ENCODE measurements at places on chromosomes 2 and 18.

DNA sequence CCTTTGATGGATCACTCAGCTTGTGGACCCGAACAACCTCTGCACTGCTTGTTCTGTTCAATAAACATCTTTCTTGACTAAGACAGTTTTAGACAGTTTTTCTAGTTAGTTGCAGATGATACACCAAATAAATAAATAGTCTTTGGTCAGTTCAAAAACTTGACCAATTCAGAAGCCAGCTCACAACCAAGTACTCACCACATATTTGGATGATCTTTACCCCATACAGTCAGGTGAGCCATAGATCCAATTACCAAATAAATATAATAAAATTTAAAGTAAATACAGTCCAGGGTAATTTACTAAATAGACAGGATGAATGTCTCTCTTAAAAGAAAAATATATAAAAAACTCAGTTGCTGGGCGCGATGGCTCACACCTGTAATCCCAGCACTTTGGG, 18.2 kb downstream of the SCN3A start:
- no peak for DNase-seq

DNA sequence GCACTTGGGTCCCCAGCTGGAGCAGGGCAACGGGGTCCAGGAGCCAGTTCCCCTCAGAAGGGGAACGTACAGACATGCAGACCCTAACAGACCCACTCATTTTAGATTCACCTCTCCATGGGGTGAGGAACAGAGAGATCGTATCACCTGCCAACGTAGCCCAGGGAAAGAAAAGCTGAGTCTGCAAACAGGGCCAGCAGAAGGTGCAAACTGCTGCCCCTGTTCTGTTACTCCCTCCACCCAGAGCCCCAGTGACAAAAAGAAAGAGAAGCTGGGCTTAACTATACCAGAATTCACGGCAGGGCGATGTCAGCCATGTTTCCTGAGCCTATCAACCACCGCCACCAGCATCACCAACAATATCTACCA, 817 bp upstream of the HS1BP3 start:
- DNase-seq: no peak

DNA sequence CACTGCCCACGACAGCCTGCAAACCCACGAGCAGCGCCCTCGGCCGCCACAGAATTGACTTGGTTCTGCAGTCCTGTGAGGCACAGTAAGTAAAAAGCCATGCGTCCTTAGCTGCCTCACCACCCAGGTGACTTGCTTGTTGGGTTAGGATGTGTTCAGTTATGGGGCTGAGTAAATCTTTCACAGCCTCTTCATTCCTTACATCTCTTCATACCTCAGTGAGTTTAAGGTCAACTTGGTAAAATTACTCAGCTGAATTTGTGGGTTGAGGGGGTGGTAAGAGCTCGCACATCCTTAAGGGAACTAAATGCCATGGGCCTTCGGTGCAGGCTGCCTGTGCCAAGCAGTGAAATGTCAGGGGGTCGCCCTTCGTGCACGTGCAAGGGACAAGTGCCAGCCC, 165.2 kb upstream of the ALKAL2 start:
- DNase-seq: no peak

- no peak for DNase-seq
Observed at GRCh38 chr2:106827158-106827557, 58.8 kb downstream of the ST6GAL2 start.

DNA sequence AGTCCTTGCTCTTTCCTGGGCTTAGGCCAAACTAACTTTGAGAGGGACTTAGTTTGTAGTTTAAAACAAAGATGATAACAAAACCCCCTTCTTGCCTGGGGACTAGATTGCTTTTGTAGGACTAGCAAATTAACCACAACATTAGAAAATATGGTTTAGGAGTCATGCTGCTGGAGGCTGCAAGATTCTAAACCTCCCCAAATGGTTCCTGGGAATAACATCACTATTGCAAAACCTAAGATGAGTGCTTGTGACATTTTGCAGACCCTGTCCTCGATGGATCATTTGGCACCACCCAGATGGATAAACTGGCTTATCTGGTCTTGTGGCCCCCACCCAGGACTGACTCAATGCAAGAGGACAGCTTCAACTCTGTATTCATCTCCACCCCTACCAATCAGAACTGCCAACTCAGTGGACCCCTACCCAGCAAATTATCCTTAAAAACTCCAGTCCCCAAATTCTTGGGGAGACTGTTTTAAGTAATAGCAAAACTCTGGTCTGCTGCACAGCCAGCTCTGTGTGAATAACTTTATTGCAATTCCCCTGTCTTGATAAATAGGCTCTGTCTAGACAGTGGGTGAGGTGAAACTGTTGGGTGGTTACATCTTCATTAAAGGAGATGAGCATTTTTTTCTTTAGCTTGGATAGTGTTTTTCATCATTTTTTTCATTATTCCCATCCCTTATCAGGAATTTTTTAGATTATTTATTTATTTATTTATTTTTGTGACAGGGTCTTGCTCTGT, 58.9 kb downstream of the SPTBN1 start:
- no peak for DNase-seq

DNA sequence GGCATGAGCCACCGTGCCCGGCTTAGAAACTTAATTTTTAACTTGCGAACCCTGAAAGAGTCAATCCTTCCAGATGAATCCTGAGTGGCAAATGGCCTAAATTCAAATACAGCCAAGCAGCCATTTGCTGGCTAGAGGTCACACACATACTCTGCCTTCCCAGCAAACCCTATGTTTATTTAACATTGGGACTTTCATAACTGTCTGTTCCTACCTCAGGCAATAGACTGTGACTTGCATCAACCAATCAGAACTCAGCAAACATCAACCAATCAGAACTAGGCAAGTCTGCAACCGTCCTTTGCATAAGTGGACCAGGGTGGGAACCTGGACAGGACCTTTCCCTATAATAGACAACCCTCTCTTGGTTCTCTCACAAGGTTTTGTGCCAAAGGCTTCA, 127.5 kb downstream of the DTNB start:
- no peak for DNase-seq

DNA sequence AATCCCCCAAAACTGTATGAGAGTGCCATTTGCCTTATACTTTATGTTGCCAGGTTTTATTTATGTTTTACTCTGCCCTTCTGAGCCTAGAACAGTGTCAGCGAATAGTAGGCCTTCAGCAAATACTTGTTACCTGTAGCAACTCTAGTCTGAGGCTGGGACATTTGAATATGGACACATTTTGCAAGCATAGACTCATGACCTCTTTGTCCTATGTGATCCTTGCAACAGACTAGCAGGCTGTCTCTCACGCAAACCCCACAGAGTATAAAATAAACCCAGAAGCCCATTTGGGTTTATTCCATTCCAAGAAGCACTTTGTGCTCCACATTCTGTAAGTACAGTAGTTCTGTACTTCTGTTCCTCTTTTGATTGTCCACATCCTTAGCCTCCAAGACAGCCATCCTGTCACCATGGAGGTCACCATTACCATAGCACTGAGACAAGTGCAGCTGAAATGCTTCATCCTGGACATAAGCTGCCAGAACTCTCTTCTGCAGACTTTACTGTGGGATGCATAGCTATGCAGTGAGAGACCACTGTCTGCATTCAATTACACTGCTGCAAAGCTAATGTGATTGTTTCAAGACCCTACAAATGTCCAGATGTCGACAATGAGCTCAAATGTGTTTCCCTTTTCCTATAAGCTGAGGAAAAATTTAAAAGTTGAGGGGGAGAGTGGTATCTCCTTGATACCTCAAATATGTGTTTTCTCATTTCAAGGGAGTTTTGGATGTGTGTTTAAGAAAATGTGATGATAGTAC, 425.7 kb downstream of the PID1 start:
- no peak for DNase-seq

- DNase-seq: no peak
Observed at GRCh38 chr2:43490252-43490786, 105.5 kb downstream of the THADA start.

DNA sequence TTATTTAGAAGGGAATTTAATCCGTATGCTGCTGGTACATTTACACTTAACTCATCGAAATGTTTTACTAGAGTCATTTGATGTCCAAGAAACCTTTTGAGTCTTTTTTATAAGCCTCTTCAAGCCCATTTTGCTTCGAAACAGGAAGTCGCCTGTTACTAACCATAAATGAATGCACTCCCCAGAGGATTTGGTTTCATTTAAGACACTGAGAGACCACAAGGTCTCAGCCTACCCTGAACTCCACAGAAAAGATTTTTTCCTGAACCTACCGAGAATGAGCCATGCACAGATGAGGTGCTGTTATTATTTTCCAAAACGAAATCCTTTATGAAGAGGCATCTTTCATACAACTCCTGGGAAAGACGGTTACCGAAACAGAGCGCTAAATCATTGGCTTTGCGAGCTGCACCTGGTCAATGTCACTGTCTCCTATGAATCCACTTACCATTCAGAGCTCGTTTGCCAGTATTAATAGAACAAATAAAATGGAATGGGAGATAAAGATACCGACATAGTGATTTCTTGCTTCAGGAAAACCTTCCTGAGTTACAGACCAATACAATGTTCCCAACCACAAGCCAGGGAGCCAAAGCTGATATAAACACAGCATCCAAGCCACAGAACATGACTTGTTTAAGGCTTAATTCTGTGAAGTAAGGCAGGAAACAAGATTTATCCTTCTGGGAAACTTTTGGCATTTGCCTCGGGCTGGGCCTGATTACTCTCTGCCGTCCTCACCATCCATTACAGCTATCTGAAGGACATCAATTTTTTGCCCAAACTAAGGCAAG, 382.1 kb downstream of the OSR1 start:
- no peak for DNase-seq

DNA sequence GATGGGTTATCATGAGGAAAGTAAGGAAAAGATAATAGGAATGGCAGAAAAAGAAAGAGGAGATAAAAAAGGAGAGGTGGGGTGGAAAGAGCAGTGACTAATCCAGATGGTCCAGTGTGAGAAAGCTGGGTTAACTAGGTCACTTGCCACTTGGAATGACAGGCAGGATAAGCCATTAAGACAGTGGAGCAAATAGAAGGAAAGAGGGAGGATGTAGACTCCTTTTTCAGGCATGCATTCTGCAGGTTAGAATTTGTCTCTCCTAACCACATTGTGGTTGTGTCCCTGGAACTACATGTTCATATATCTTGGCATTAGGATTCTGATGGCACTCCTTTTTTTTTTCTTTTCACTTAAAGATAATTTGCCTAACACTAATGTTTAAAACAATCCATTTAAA, 13.4 kb upstream of the NEMP2 start:
- DNase-seq: no peak

DNA sequence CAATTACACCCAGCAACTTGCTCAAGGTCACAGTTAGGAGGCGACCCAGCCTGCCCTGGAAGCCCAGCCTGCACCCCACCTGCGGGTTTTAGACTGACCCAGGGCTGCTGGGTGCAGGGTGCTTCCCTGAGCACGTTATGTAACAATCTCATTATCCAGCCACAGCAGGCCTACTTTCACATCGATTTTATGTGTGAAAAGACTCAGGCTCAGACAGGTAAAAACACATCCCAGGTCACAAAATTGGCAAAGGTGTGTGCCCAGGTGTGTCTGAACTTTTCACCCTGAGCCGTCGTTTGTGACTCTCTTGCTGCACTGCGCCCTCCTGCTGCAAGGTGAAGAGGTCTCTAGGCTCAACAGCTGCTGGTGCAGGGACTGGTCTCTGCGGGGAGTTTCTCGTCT, 668.2 kb upstream of the HS6ST1 start:
- DNase-seq: no peak

DNA sequence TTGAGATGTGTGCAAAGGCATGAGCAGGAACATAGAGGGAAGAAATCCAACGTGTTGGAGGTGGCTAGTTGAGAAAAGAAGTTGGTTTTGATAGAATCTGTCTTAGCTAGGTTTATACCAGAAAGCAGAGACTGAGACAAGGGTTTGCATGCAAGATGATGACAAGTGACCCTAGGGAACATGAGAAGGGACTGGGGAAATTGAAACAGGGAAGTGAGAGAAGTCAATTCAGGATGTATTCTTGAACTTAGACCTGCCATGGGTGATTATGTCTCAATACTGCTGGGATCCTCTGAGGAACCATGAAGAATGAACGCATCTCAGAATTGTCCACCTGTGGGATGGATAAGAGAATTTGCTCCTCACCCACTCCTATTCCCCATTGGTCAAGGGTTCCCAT, 20.5 kb downstream of the IL36A start:
- DNase-seq: no peak

DNA sequence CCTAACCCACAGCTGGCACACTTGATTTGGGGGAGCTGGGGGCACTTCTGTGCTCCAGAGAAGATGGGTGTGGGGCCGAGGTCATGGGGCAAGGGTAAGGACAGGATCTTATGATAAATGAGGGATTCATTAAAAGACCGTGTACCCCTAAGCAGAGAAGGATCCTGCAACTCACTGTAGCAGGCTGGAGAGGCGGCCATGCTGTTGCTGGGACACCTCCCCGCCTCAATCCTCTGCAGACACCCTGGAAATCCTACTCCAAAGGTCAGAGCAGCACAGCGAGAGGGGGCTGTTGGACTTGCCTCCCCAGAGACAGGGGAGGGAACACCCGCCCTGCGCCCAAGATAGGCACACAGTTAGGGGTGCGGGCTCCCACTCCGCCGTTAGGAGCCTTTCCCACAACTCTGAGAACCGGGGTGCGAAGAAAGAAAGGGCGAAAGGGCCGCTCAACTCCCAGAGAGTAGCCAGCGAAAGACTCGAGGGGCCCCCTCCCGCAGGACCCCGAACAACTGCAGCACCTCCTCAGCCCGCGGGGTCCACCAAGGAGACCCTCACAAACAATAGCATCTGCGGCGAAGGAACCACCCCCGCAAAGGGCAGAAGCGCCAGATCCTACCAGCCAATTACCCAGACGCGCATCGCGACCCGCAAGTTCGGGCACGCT, 1.4 kb downstream of the PARD6G start:
- no peak for DNase-seq

- DNase-seq: peak; percentile 46
Observed at GRCh38 chr2:152627351-152627957, 89.8 kb downstream of the PRPF40A start.

DNA sequence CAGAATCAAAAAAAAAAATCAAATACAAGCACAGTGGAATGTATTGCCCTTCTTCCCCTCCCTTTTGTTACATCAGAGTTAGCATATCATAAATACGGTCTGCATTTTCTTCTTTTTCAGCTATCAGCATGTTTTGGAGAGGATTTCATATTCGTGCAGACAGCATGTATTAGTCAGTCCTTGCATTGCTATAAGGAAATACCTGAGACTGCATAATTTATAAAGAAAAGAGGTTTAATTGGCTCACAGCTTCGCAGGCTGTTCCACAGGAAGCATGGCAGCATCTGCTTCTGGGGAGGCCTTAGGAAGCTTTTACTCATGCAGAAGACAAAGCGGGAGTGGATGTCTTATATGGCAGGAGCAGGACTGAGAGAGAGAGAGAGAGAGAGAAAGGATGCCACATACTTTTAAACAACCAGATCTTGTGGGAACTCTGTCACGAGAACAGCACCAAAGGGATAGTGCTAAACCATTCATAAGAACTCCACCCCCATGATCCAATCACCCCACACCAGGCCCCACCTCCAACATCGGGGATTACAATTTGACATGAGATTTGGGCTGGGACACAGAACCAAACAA, 8.9 kb downstream of the IL1B start:
- DNase-seq: no peak

- DNase-seq: no peak
Observed at GRCh38 chr2:237693291-237693994, 66.1 kb downstream of the LRRFIP1 start.
